ENCODE measurements at places on chromosomes 1 and 21. TPM values are rescaled to one million over a fixed set of nuclear protein-coding genes. Genes with fewer than 3 reads are reported as not detected.

DNA sequence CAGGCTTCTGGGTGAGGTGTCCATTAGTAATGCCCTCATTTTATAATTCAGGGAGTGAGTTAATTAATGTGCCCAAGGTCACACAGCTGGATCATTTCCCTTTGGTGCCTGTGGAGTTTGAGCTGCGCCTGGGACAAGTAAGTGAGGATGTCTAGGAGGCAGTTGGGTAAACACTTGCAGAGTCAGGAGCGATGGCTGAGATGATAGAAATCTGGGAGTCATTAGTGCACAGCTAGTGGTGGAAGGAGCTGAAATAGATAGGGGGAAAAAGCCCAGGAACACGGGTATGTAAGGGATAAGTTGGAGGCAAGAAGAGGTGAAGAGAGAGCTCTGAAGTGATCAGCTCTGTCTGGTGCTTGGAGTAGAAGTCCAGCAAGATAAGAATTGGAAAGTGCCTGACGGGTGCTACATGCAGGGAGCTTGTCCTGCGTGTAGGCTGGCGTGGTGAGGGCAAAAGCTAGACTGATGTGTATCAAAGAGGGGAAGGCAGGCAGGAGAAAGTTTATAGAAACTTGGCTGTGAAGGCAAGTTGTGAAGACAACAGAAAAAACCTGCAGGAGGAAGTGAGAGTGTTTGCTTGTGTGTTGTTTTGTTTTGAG, 1.7 kb upstream of the SCAF4 start:
- no peak overlapping the region for H3K27ac ChIP-seq
- H3K4me3 ChIP-seq = no peak overlapping the region
- no peaks in the 10 kb centered on the region for H3K27me3 ChIP-seq
- DNase-seq = no peak

Gene ROR1
- 23.2 TPM for total RNA-seq

Gene BRDT
- 0.15 TPM for total RNA-seq

Gene TMEM50A
- 88.2 TPM for total RNA-seq

DNA sequence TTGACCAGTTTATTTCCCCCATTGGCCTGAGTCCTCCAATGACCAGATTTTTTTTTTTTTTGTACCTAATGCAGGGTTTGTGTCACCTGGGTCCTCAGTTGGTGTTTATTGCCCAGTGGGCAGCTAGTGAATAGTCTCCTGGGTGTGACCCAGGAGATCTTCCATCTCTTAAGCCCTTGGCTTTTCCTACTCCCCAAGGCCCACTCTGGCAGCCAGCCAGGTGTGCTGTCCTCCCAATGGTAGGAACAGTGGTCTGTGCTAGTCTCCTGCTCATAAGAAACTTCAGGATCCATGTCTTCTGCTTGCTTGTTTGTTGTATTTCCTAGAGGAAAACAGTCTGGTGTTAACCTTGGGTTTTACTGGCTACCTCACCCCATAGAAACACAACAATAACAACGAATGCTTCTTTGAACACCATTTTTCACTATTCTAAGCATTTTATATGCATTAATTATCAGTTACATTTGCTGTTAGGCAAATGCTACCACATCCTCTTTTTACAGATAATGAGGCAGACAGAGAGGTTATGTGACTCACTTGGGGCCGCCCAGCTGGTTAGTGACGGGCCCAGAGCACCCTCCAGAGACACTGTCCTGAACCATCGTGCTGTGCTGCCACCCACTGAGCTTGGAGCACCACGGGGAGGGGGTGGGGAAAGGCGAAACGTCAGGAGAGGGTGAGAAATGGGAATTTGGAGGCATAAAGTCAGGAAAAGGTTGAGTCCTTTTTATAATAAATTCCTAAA, 107.5 kb downstream of the HIVEP3 start:
- no peaks in the 10 kb centered on the region for H3K27me3 ChIP-seq
- DNase-seq = no peak
- no peak overlapping the region for H3K4me3 ChIP-seq
- peaks cover 20% of the 10 kb centered on the region for H3K4me1 ChIP-seq

DNA sequence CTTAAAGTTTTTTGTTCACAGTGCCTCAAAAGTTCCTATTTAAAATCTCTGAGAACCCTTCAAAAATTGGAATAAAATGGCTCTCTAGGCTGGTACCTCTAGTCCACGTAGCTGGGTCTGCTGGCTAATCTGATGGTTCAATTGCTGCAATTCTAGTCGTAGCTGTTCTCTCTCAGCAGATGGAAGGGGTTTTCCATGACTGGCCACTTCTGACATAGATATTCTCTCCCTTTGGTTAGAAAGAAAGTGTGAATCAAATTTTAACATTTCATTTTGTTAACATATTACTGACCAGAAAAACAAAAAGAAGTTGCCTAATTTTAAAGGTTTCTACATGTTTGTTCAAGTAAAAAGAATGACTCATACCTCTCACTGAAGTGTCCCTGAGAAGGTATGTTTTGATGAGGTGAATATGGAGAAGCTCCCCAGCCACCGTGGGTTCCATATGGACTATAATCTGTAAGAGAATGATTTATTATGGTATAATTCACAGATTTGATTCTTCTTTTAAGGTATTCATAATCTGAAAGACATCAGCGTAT, 29.3 kb upstream of the SERPINC1 start:
- no peak overlapping the region for H3K27ac ChIP-seq
- H3K27me3 ChIP-seq = no peaks in the 10 kb centered on the region
- peaks cover 54% of the 10 kb centered on the region for H3K36me3 ChIP-seq
- DNase-seq = no peak
- no peak overlapping the region for H3K4me3 ChIP-seq
- no peaks in the 10 kb centered on the region for H3K4me1 ChIP-seq
